ENCODE measurements at places on chromosomes 16 and 17.

GRCh38 chr17:15194859-15195277 is 70.3 kb downstream of the PMP22 start:
- DNase-seq, result no peak

GRCh38 chr17:32461853-32462617 is 17.7 kb downstream of the PSMD11 start:
- no peak for DNase-seq

DNA sequence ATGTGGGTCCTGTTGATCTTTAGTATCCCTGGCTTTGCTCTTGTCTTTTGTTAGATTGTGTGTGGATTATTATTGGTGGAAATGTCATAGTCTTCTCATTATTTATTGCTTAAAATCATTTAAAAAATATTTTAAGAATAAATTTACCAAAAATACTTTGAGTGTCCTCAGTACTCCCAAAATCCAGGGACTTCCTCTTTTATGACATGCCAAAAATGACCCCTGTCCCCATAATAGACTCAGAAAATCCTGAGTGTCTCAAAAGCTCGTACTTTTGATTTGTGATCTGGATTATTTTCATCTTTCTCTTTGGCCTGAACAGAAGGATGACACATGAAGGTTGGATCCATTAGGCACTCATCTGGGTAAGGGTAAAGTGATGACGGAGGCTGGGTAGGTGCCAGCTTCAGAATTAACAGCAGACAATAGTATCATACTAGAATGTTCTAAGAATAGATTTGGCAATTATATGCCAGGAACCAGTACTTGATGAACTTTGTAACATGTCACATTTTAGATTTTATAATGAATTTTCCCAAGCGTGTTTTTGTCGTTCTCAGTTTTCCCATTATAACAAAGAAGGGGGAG is 602.2 kb upstream of the CDH8 start:
- no peak for DNase-seq

- no peak for DNase-seq
Measured at GRCh38 chr16:2194166-2194834, 2.1 kb downstream of the CASKIN1 start.

DNA sequence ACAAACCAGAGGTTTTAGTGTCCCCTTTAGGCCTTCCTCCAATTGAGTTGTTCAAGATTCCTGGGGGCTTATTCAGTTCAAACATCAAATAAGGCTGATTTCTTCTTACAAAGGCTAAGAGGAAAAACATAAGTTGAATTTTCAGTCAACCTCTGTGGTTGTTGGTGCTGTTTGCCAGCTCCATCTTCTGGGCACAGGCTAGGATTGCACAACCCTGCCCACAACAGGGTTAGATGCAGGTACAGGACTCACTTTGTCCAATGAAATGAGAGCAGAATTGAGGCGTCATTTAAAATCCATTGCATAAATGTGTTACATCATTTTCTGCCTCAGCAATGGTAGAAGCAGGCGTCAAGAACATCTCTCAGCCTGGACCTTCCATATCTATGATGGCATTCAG is 173.3 kb downstream of the PMP22 start:
- DNase-seq, result no peak

DNA sequence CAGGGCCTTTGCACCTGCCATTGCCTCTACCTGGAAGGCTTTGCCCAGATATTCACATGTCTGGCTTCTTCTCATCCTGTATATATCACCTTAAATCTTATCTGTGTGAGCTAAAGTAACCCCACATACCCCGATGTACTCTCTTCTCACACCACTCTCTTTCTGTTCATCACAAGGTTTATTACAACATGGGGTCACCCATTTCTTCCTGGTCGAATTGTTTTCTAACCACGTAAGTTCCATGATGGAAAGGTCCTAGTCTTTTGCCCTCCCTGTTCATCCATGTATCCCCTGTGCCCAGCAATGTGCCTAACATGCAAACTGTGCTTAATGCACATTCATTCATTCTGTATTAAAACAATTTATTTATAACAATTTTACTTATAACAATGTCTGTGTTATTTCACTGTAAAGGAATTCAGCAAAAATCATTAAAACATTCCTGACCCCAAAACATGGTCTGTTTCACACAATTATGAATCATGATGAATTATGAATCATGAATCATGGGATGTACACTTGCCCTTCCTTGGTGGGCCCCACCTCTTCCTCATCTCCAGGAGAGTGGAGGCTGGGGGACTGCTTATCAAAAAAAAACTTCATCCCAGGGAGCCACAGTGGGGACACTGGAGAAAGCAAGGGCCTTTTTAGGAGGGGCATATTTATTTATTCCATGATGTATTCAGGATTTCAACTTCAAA is 336.4 kb downstream of the GRIN2A start:
- DNase-seq, result no peak
